Naive B cell (primary cell): ENCODE measurements at places on chromosomes 5 and 9.

DNA sequence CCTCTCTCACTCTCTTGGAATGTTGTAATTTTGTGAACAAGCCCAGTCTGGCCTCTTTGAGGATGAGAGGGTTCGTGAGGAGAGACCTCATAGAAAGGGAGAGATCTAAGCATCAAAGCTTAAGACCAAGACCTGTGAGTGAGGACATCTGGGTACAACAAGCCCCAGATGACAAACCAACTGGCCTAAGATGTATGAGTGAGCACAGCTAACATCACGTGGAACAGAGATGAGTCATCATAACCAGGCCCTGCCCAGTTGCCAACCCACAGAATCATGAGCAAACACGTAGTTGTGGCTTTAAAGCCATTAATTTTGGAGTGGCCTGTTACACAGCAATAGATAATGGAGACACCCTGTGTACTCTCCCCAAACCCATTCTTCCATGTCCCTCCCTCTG, 439.1 kb upstream of the KIF2A start:
- DNase-seq = no peak

- DNase-seq = no peak
These were observed 80.9 kb downstream of the SREK1 start for GRCh38 chr5:66224773-66225553.

DNA sequence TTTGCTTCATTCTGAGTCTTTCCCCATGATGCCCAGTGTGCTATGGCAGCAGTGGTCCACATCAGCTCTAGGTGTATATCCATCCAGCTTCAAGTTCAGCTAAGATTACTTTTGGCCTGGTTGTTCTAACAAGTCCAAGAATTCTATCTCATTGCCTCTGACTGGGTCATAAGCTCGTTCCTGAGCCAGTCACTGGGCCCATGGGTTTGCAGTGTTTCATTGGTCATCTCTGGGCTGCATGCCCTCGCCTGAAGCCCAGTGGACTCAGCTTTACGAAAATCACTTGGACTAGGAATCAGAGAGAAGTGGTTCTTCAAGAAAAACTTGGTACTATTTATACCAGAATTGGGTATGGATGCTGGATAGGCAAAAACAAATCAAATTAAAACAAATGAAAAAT, 16.1 kb upstream of the ARHGAP26 start:
- DNase-seq = no peak

DNA sequence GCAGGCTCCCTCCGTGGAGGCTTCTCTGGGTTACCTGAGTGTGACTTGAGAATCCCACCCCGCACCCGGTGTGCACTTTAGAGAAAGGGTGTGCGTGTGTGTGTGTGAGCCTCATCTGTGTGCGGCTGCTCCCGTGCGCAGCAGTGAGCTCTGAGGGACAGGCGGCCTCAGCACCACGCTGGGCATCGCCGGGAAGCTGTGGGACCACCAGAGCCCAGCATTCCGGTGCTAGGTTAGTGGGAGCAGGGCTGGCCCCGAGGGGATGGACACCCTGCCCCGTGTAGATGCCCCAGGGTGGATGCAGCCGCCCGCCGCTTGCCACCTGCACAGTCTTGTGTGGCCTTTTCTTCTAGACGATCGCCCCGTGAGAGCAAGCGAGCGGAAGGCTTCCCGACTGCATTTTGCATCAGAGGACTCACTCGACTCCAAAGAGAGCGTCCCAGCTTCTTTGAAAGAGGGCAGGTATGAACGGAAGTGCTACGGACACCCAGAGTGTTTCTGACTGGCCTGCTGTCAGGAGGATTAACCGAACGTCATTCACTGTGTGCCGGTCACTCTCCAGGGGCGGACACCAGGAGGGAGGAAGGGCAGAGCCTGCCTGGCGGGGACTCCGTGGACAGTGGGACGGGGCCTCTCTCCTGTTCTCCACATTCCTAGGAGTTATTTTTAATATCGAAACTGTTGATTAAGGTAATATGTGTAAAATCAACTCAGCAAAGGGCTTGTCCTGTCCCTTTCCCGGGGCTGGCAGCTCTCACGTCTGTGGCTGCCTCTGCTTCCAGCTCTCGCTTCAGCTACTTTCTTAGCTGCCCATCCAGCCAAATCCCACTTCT, 12.2 kb downstream of the CEP72 start:
- DNase-seq = no peak

DNA sequence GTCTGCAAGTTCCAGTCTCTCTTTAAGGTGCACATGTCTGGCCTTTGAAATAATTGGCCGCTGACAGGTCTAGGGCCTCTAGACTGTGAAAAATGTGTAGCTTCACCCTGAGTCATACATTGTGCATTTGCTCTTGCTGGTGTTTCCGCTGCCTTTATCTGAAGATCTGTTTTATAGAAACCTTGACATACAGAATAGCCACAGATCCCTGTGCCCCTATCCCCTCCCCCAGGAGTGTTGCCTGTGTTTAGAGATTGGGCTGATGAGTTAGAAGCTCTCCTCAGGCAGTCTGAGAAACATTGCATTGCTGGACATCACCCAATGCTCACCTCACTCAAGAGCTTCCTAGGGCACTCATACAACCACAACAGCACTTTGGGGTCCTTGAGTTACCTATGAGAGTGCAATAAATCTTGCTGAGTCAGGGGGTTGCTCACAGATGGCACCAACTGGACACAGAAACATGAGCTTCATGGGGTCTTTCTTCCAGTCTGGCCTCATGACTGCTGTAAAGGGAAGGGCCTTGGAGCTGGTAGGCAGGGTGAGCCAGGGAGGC, 3.8 kb upstream of the ZNF782 start:
- DNase-seq = no peak

- no peak for DNase-seq
These were observed 1.7 kb downstream of the CNOT8 start for GRCh38 chr5:154860123-154860522.

DNA sequence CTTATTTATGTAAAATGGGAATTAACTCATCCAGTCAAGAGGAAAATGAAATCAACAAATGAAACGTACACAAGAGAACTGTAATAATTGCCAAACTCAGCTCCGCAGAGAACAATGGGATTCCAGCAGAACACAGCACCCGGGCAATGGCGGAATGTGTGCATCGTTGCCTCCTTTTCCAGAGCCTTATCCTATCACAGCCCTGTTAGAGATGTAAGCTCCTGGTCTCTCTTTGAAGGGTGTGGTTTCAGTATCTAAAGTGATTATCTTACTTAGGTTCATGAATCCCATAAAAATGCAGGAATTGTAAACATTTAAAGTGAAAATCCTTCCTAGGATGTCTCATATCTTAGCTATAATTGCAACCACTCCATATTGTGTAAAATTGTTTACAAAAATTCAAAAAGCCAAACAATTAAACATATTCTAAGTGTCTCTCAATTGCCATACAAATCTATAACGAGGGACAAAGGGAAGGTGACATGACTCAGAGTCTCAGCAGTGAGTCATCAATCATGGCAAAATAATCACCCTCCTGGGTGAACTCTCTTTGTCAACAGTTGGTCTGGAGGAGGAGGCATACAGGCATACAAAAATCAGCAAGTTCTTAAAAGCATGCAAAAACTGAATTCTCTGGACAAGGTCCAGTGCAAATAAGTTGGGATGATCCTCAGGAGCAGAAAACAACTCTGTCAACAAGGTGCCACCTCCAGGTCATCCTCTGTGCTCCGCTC, 22.6 kb downstream of the SEMA5A start:
- DNase-seq = no peak

DNA sequence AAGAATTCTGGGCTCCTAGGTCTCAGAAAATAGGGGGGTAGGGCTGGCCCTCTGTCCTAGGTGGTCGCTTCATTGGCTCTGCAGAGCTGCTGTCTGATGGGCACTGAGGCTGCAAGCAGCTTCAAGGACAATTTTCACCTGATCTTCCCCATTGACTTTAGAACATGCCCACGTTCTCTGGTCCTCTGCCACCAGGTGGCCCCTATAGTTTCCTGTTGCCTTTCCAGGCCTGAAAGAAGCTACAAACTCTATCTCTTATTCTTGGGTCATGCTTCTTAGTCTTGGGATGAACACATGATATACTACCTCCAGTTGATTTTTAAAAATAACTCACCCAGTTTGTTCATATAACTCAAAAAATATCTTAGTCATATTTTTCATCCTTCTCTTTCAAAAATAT, 26.3 kb downstream of the SPZ1 start:
- DNase-seq = peak; percentile 3

- no peak for DNase-seq
These were observed 258.6 kb downstream of the FANCC start for GRCh38 chr9:95058795-95059386.

GRCh38 chr5:27191786-27192510, 153.6 kb upstream of the CDH9 start:
- DNase-seq = no peak
